Kidney glomerular epithelial cell (primary cell): ENCODE measurements at places on chromosomes 2 and 18.
A peak's percentile ranks its signal among the peaks of the same experiment; 100 is the strongest.

GRCh38 chr18:11689669-11690565 lies 853 bp downstream of the GNAL start:
- DNase-seq, result no peak

GRCh38 chr2:19369341-19369955 lies 11.0 kb upstream of the OSR1 start:
- DNase-seq, result peak; percentile 75

DNA sequence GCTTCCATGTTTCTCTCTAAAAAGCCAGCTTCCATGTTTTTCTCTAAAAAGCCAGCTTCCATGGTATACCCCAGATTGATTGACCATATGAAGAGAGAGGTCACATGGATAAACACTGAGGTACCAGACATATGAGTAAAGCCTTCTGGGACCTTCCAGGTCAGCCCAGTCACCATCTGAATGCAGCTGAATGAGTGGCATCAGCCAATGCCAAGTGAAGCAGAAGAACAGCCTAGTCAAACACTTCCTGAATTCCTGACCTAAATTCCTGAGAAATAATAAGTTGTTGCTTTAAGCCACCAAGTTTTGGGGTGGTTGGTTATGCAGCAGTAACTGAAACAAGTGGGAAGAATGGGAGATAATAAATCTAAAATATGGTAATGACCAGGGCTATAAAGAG lies 5.7 kb upstream of the ALS2 start:
- peak; percentile 45 for DNase-seq

GRCh38 chr18:68034296-68034695 lies 517.8 kb upstream of the DSEL start:
- no peak for DNase-seq

DNA sequence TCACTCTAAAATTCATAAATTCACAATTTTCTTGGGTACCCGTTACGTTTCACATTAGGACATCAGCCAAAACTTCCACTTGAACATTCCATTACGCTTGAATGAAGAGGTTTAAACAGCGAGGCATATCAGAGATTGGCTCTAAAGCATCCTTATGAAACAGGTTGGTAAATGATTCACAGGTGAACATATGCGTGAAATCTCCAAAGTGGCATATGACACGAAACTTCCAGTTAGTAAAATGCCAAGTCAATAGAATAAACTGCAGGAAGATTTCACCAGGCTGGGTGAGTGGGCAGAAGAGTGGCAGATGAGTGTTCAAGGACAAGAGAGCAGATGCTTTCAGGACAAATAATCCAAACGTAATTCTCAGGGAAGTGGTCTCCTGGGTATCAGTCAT lies 33.9 kb upstream of the GLS start:
- DNase-seq, result peak; percentile 97

DNA sequence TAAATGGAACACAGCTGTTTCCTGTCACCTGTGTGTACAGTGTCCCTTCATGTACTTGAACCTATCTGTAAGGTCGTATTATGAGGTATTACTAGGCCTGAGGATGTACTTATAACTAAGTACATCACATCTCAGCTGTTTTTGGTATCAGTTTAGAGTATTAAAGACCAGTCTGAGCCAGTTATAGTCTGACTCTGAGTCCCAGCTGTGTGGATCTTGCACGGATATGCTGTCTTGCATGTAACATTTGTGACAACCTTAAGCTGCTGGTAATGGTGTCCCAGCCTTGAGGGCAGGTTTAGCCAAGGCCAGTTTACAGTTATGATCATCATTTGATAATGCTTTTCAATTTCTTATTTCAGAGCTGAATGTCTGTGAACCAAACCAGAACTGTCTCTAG lies 496.3 kb downstream of the SLC4A3 start:
- DNase-seq, result no peak

DNA sequence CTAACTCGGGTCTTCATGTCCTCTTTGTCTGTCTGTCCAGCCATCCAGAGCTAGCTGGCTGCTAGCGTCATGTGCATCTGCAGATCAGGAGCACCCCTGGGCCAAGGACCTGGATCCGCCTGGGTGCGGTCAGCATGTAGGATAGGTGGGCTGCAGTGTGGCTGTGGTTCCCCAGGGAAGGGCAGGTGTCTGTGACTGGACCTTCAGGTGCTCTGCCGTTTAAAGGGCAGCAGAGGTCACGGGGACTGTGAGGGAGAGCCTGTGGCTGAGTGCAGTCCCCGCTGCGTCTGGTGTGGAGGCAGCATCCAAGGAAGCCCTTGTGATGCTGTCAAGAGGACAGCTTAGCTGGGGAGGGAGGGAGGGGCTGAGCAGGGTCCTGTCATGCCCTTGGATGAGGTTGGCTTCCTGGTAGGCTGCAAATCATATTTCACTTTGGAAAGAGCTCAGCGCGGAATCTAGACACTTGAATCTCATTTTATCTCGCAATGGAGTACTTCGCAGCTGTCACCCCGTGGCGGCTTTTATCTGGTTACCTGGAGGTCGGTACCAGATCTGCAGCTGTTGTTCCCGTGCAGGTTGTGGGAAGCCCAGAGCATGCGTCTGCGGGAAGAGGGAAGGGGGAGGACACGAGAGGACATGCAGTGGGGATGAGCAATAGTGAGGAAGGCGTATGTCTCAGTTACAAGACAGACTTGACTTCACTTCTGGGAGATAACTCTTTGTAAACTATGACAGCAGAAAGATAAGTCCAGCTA lies 5.9 kb upstream of the RALB start:
- no peak for DNase-seq

GRCh38 chr18:74480149-74480651 lies 16.0 kb upstream of the CNDP2 start:
- DNase-seq, result no peak

- DNase-seq, result no peak
Observed at GRCh38 chr18:13451213-13451540, 232.6 kb downstream of the LDLRAD4 start.

- no peak for DNase-seq
Observed at GRCh38 chr2:50466685-50467084, 565.2 kb downstream of the NRXN1 start.

GRCh38 chr2:152550386-152550785 lies 166.9 kb downstream of the PRPF40A start:
- DNase-seq, result no peak

DNA sequence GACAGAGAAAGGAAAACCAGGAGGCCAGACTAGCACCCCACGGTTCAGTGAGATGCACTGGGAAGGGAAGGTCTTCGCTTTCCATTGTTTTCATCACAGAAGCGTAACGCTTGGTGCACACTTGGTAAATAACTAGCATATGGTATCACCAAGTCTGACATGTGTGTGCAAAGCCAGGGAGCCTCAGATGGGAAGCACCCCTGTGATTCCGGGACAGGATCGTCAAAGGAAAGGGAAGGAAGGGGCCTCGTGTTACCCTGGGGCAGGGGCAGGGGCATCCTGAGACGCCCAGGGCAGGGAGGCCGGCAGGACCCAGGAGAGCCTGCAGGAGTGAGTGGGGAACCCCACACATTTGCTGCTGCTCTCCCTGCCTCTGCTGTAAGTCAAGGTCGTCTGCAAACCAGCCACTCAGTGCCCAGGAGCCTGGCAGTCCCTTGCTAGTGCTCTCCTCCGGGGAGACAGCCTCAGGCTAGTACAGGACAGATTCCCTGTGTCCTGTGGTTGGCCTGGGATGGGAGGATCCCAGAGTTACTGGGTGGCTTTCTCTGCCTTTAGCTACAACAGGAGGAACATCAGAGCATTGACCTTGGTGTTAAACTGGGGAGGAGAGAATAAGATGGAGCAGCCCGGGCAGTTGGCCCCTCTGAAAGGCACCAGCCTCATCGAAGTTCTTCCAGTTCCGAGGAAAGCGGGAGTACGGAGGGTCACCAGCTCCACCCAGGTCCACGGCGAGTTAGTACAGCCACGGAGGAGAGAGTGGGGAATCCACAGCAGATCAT lies 192.5 kb downstream of the NDUFA10 start:
- no peak for DNase-seq

DNA sequence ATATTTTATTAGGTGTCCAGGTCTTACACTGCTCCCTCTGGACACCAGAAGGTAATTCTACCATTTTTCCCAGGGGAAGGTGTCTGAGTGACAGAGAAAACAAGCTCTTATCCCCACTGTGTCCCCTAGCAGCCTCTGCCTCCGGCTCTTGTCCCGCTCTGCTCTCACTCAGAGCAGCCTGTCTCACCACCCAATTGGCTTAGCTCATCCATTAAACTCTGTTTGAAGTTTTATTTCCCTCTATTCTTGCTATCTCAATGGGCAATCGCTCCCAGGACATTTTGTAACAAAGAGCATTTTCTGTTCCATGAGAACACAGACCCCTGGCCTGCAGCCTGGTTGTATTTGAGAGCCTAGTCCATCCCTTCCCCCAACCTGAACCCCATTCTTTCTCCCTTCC lies 90.6 kb upstream of the LDAH start:
- DNase-seq, result no peak

DNA sequence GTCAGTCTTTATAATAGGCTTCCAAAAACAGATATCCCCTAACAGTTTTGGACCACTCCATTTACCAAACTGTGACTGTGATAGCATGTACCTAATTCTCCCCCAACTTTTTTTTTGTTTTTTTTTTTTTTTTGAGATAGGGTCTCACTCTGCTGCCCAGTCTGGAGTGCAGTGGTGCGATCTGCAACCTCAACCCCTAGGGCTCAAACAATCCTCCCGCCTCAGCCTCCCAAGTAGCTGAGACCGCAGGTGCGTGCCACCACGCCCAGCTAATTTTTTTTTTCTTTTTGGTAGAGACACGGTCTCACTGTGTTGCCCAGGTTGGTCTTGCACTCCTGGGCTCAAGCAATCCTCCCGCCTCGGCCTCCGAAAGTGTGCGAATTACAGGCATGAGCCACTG lies 52.9 kb downstream of the REV1 start:
- no peak for DNase-seq

- DNase-seq, result no peak
Observed at GRCh38 chr2:123746006-123746405, 279.1 kb upstream of the CNTNAP5 start.

DNA sequence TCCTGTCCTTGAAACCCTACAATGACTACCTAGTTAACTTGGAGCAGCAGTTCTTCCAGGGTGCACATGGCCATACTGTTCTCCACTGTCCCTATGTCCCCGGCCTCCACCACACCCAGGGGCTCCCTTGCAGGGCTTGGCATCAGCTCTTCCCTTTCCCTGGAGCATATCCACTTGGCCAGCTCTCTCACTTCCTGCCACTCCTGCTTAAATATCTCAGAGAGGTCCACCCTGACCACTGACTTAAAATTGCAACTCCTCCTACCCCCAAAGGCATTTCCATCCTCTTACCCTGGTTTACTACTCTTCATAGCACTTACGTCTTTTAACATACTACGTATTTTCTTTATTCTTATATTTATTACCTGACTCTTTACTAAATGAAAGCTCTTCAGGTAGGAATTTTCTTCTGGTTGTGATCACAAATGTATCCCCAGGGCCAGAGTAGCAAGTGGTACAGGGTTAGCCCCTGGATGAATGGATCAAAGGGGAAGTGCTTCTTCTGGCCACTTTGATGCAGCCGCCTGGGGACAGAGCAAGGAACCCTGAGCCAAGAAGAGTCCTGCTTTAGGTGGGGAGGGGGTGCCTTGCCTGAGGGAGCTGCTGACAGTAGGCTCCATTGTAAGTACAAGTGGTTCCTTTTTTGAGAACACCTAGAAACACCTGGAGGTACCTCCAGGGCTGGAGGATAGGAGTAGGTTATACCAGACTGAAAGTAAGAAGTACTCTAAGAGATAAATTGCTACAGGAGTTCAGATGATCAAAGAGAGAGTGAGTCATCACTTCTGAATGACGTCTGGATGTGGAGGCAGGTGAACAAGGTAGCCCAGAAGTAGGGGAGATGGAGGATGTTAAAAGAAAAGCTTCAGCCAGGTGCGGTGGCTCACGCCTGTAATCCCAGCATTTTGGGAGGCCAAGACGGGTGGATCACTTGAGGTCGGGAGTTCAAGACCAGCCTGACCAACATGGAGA lies 82.2 kb downstream of the SOCS6 start:
- DNase-seq, result no peak

DNA sequence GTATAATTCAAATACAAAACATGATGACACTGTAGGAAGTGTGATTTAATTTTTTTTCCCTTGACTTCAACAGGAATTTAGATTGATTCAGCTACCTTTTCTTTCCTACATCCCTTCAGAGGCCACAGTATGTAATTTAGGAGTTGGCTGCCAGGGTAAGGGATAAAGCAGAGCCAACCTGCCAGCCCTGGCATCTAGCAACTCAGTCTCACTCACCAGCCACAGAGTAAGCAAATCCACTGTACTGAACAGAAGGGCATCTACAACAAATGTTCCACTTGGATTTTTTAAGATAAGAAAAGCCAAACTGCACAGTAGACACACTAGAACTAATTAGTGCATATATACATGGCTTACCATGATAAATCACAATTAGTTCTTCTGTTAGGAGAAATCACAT lies 54.3 kb upstream of the PEX13 start:
- DNase-seq, result no peak

GRCh38 chr2:219958941-219959340 lies 331.5 kb downstream of the SLC4A3 start:
- no peak for DNase-seq

DNA sequence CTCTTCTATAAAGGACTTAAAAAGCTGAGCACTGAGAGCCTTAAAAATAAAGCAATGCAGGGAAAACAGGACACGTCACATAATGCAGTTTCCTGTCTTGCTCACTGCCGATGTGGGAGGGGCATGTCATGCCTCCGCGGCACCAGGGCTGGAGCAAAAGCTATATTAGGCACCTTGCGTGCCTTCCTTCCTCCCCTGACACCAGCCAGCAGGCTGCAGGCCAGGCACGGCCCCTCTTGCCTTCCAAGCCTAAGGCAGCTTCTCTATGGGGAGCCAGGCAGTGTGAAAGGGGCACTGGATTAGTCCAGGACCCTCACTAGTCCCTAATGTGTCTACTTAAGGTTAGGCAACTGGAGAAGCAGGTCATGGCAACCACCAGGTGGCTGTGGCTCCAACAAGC lies 26.3 kb downstream of the MRPL35 start:
- DNase-seq, result no peak

- no peak for DNase-seq
Observed at GRCh38 chr2:158498749-158499136, 42.0 kb downstream of the PKP4 start.

DNA sequence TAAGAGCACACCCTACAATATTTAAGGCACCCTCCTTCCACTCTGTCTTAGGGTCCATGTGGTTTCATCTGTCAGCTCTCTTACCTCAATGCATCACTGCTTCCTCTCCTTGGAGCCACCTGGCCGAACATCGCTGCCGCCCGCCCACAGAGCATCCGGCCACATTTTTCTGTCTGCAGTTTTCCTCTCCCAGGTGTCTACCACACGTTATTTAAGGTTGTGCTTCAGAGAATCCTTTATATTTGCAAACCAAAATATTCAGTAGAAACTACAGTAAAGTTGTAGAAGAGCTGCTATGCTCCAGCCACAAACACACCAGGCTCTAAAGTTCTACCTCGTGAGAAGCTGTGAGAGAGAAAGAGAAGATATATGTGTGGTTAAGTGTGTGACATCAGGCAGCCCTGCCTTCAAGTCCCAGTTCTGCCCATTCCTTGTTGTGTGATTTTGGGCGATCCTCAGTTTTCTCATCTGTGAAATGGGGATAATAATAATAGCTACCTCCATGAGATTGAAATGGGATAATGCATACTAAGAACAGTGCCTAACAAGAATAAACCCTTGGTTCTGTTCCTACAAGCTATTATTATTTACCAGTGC lies 4.9 kb upstream of the STK17B start:
- no peak for DNase-seq
